ENCODE measurements at places on chromosomes 1 and 21.

DNA sequence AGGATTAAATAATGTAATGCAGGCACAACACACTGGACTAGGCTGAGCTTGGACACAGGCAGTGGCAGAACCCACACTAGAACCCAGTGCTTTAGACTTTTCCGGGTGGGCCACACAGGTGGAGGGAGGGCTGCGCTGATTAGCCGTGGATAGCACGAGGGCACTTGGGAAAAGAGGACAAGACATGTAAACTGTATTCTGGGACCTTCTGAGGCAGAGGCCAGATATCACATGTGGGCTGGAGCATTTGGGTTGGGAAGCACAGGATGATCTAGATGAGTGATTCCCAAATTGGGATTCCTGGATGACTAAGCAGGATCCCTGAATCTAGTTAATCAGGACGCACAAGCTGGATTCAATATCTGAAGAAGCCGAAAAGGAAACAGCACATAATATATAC lies 20.3 kb upstream of the A3GALT2 start:
- no peak for DNase-seq

- no peak for DNase-seq
Measured at GRCh38 chr1:56390232-56390867, 189.0 kb downstream of the PLPP3 start.

DNA sequence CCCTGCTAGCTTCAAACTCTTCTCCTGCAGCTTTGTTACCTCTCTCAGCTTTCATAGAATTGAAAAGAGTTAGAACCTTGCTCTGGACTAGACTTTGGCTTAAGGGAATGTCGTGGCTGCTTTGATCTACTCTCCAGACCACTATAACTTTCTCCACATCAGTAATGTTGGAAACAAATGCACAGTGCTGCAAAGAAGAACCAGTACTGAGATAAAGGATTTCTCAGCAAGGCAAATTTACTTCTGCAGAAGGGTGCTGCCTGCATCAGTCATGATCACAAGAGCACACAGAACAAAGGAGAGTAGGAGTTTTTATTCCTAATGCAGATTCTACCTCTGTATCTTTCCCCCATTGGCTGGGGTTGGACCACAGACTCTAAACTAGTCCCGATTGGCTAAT lies 621.6 kb upstream of the CHRM3 start:
- no peak for DNase-seq

DNA sequence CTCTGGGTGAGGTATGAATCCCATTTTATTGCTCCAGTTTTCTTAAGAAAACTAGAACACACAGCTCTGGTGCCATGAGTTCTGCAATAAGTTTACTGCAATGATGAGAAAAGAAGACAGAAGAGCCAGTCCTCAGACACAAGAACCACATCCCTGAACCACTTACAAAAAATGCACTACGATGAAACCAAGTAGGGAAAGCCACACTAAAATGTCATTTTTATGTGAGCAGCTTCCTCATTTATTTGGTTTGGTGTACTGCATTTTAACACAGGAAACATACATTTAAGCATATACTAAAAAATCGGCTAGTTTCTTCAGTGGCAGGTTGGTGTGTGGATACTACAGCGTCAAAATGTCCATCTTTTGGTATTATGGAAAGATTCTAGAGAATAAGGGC lies 95.9 kb downstream of the PTPN14 start:
- DNase-seq, result no peak

DNA sequence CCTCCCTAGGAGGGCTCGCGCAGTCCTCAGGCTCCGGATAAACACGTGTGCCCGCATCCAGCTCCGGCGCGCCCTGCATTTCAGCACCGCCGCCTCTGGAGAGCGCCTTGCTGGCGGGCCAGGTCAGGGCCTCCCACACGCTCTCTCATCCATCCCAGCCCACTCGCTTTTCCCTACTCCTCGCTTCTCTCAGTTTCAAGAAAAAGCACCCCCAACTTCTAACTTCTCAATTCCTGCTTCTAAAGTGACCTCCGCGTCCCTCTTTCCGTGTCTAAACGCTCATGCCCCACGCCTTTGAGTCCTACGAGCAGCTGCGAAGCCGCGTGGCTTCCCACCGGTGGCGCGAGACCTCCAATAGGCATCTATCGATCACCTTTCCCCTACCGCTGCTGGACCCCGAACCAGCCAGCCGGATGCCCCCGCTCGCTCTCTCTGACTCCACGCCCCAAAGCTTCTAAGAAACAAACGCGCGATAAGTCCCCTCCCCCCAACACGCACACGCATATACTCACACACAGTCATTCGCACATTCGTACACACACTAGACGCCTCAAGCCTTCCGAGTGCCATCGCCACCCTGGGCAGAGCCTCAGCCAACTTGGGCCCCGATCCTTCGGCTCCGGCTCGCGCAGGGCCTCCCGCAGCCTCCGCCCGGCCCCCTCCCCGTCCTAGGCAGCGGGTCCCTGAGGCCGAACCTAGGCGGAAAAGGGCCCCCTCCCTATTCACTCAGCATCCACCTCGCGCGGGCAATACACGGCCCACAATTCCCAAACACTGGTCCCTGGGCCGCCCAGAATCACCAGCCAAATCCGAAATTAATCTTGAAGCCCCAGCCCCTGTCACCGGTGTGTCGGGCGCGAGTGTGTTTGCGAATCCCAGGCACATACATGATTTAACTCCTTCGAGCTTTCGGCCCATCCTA lies 1.1 kb downstream of the NMNAT2 start:
- DNase-seq, result no peak

- DNase-seq, result no peak
Measured at GRCh38 chr1:205442051-205442725, 13.7 kb downstream of the BLACAT1 start.

DNA sequence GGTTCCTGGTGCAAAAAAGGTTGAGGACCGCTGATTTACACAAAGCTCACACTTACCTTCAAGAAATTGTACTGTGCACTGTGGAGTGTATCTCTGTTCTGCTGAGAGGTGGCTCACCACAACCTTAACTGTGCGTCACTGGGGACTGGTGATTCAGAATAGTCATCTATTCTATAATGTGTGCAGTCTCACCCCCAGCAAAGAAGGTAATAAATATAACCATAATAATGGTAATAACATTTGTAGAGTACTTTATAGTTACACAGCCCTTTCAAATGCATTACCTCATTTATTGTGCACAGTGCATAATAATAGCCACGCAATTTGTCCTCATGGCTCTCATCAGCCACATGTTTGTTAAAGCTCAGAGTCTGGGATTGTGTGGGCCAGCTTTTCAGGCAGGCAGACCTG lies 59.4 kb upstream of the DUSP10 start:
- no peak for DNase-seq

All from CD4-positive, alpha-beta T cell treated with Interleukin-15 for 4 hours (primary cell).